Stimulated activated CD4-positive, alpha-beta T cell treated with anti-CD3 and anti-CD28 coated beads, Interleukin-1b, Interleukin-23, amount 100 ng/mL, for 48 hours (primary cell): ENCODE measurements at places on chromosomes 6 and 20.

- DNase-seq, result peak; percentile 33
Observed at GRCh38 chr20:53750827-53751619, 157.4 kb upstream of the ZNF217 start.

DNA sequence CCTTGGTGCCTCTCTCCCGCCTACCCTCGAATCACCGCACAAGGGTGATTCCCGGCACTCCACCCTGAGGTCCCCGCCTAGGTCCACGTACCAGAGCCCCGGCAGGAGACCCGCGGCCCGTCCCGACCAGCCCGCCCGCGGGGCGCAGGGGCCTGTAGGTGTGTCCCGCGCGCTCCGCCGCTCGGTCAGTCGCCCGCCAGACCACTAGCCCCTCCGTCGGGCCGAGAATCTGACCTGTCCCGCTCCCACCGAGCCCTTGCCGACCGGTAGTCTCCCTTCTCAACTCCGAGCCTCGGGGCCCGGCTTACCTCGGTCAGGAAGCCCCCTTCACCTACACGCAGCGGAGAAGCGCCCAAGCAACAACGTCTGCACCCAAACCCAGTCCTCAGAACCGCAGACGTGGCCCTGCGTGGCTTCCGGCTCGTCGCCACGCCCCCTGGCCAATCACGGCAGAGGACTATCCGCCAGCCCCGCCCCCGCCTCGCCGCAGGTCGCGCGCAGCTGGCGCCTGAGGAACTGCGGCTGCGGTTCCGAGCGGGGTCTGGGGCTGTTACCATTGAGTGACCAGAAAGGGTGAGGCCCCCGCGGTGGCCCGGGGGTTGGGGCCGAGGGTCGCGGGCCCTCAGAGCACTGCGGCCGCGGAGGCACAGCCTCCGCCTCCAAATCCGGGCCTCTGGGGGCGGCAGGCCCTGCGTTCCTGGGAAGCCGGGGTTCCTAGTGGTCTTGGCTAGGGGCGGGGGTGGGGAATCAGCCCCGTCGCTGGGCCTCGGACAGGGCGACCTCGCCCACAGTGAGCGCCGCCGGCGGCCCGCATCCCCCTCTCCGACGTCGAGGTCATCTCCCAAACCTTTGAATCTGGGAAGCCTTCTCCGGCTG lies at the start of the genes PGM3 and RWDD2A:
PGM3 (minus strand) TSS at position 395 of the 876 bp plus-strand sequence. CDS start 2,253 bp downstream, outside the sequence.
RWDD2A (plus strand) TSS at position 487 of the 876 bp plus-strand sequence. CDS start 1,095 bp downstream, outside the sequence.
- peak; percentile 86 for DNase-seq

DNA sequence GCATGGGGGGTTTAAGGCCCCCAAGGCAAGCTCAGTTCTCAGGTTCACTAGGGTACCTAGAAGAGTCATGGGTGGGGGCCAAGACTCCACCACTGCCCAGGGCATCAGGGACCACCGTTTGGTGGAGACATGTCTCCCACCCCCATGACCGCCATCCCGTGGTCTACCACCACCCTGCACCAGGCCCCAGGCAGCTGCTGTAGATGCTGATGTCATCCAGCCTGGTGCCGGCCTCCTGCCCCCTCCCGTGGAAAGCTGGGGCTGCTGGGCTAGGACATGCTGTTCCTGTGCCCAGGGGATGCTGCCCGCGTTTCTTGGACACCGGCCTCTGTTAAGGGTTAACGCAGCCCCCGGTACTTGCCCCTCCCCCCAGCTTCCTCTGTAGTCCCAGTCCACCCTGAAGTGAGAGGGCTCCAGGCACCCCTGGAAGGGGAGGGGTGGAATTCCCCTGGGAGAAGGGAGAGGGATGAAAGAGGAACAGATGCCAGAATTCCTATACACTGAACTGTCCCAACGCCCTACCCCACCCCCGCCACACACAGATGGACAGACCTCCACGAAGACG lies 587 bp downstream of the IP6K3 start:
- DNase-seq, result no peak

DNA sequence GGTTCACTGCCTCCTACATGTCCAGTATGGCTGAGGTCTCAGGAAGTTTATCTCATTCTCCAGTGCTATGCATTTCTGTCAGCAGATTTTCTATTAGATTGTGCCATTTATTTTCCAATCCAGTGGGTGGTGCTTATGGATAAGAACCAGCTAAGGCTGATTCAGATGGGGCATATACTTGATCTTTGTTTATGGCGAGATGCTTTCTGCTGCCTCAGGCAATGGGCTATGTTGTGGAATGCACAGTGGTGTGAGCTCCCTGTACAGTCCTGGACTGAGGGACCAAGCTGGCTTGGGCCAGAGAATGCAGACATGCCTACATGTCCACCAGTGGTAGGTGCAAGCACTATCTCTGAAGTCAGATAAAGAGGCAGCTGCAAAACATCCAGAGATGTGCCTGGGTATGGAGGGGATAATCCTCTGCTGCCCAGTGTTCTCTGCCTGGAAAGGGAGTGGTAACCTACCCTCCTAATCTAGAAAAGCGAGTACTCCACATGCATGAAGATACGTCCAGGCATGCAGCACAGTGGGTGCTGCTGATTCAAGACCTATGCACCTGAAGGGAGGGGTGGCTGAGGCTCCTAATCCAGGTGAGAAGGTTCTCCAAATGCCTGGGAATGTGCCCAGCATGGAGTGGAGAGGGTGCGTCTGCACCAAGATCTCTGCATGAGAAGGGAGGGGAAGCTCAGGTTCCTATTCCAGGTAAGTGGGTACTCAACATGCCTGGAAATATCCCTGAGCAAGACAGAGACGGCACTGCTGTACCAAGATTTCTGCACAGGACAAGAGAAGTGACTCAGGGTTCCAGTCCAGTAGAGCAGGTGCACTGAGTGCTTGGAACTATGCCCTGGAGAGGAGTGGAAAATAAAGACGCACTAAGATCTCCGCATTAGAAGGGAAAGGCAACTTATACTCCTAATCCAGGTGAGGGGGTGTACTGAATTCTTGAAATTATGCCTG lies 9.4 kb downstream of the CST4 start:
- no peak for DNase-seq

DNA sequence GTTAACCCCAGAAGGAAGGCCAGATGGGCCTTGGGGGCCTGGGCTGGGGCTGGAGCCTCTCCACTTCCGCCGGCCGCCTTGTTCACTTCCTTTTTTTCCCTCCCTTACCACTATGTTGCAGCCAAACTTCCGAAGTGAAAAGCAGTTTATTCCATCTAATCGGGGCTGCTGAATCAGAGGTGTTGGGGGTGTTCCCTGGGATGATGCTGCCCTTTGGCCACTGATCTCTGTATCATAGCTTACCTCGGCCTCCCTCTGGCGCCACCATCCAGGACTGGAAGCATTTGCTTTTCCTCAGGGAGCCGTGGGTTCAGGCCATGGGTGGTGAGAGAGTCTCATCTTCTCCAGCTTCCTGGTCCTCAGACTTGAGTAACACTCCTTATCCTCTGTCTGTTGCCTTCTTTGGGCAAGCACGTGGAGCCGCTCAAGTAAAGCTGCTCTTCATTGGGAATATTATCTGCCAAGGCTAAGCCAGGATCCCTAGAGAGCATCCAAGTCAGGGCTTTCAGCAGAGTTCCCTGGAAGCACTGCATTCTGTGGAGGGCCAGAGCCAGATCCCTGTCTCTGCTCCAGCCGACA lies 39.6 kb downstream of the SLX4IP start:
- no peak for DNase-seq

DNA sequence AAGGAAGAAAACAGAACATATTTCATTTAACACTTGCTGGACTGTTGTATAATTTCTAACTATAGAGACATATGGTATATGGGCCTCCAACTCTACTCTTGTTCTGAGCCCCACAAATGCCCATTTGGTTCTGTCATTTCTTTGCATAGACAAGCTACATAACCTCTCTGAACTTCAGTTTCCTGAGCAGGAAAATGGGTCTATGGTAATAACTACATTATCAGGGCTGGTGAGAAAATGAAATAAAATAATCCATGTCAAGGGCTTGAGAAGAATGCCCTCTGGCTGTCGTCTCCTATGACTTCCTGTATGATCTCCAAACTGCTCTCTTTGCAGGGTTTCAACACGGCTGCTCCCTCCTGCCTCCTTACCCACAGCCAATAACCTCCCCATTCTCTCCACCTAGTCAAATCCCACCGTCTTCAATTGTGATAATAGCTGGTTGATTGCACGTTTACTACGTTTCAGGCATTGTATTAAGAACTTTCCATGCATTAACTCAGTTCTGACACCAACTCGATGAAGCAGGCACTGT lies 12.0 kb downstream of the ZCCHC3 start:
- DNase-seq, result no peak

- DNase-seq, result no peak
Observed at GRCh38 chr20:400454-401275, 7.4 kb upstream of the RBCK1 start.

GRCh38 chr6:73738367-73739028 lies 42.5 kb downstream of the CD109 start:
- no peak for DNase-seq

- DNase-seq, result no peak
Observed at GRCh38 chr6:157620944-157621343, 202.1 kb upstream of the SNX9 start.

- no peak for DNase-seq
Observed at GRCh38 chr6:169098116-169098515, 155.5 kb downstream of the THBS2 start.

DNA sequence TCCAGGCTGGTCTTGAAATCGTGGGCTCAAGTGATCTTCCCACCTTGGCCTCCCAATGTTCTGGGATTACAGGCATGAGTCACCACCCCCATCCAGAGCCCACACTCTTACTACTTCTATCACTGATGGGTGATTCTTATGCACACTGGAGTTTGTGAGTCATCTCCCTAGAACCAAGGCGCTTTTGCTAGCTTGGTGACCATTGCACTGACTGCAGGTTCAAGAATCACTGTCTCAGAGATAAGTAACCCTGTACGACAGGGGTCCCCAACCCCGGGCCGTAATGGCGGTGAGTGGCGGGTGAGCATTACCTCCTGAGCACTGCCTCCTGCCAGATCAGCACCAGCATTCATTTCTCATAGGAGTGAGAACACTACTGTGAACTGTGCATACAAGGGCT lies 118.8 kb downstream of the MAP3K7 start:
- peak; percentile 55 for DNase-seq

- no peak for DNase-seq
Observed at GRCh38 chr6:56328728-56329090, 81.3 kb upstream of the COL21A1 start.

- no peak for DNase-seq
Observed at GRCh38 chr6:106324726-106325335, 729 bp downstream of the ATG5 start.

- no peak for DNase-seq
Observed at GRCh38 chr6:33672808-33673207, 38.7 kb downstream of the UQCC2 start.

DNA sequence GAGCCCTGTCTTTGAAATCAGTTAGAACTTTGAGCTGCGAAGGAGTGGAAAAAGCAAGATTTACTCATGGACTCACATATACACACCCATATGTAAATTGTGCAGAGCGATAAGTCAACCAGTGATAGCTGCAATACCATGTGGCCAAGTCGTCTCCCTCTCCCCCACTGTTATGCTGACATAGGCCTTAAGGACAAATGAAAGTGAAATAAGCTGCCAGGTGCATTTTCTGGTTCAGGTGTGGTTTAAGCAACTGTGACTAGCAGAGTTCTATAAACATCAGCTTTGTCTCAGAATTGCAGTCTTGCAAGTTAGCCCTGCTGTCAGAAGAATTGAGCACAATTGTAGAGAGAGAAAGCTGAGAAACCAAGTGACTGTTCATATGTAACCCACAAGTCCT lies 9.6 kb downstream of the FAM83B start:
- no peak for DNase-seq

- DNase-seq, result no peak
Observed at GRCh38 chr6:154241581-154241980, 115.0 kb downstream of the IPCEF1 start.

DNA sequence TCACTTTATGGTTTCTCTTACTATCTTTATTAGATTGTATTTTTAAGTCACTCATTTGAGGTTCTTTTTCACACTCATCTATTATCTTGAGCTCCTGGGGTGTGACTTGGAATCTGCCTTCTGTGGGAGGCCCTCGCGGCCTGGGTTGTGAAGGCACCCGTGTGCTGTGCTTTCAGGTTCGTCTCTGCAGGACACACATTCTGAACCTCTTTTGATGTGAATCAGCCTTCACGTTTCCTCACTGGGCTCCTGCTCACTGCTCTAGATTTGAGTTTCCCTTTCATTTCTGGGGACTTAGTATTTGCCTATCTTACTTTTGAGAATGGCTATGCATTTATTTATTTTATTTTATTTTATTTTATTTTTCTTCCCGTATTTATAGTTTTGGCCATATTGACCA lies 97.8 kb downstream of the PACRG start:
- no peak for DNase-seq

DNA sequence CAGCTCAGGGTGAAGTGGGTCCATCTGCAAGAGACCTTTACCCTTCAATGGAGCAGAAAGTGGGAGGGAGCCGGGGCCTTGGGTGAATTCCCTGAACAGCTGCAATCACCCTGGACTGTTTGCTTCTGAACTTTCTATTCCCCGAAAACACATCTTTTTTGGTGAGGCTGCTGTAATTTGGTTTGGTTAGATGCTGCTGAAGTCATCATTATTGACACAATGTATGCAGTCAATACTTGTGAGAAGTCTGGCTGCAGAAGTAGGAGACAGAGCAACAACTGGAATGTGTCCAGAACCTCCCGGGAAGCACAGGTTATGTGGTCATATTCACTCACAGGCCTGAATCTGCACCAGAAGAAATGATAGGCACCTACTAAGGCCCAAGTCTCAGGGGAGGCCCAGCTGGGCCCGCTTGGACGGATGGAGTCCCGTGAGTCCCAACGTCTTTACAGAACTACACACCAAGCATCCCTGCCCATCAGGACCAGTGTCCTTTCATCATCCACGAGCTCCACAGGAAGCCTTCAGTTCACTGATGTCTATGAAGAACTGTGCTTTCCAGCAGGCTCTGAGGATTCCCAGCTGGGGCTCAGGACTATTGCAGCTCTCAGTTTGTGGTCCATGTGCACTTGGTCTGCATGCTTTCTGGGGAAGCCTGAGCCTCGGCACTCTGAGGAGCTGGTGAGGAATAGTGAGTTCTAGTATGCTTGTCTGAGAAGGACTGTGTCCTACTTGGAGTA lies 177.6 kb downstream of the THBS2 start:
- DNase-seq, result no peak

GRCh38 chr6:83911278-83911677 lies 51.8 kb downstream of the CYB5R4 start:
- DNase-seq, result no peak

- DNase-seq, result no peak
Observed at GRCh38 chr20:49166534-49167449, 21.3 kb downstream of the STAU1 start.

DNA sequence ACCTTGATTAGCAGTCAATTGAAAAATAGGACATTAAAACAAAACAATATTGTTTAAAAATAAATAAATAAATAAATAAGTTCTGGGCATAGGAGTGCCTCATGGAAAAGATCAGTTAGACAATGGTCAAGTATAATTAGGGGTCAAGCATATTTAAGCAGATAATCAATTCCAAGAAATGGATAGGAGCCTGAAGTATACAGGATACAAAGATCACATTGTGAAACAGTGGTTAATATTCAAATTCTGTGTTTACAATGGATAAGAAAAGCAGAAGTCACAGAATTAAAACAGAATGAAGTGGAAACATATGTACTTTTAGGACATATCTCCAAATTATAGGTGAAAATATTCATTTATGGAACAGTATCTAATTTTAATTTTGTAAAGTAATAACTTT lies 1028.6 kb upstream of the CITED2 start:
- DNase-seq, result no peak

GRCh38 chr6:154989448-154989847 lies 5.7 kb upstream of the TIAM2 start:
- DNase-seq, result no peak
